Vagina (tissue), 2 donors: ENCODE measurements at places on chromosomes 12 and 14.

GRCh38 chr12:109881752-109882151 lies 1.4 kb upstream of the GLTP start:
- no peak for DNase-seq

DNA sequence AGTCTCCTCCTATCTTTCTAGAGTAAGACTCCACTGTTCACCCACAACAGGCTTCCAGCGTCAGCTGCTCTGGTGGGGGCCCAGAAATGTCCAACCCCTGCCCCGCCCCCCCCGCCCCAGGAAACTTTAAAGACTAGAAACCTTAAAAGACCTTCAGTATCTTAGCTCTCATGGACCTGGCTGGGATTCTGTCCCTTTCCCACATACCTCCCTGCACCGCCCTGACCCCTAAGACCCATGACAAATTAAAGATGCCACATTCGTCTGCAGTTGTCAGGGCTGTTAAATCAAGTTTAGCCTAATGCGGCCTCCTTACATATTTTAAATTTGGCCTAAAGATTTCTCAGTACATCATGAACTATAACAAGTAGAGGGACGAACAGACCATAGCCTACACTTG lies 10.0 kb upstream of the SERPINA10 start:
- DNase-seq: peak; percentile 32

GRCh38 chr12:101256266-101256665 lies 23.6 kb upstream of the UTP20 start:
- DNase-seq: no peak

GRCh38 chr12:69417741-69418167 lies 52.4 kb upstream of the FRS2 start:
- DNase-seq: no peak

DNA sequence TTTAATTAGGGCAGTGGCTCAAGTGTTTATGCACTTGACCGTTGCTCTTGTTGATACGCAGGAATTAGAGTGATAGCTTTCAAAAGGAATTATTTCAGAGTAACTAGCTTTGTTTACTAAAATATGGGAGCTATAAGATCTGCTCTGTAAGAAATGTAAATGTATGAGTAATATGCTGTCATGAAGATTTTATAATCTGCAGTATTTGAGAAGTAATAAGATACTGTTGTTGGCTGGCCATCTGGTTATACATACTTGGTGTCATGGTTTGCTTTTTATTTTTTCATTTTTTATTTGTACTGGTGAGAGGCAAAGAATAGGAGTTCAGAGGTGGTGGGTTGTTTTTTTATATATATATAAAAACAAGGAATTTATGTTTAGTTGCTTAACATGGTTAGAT lies 58.5 kb downstream of the PLXNC1 start:
- DNase-seq: no peak

DNA sequence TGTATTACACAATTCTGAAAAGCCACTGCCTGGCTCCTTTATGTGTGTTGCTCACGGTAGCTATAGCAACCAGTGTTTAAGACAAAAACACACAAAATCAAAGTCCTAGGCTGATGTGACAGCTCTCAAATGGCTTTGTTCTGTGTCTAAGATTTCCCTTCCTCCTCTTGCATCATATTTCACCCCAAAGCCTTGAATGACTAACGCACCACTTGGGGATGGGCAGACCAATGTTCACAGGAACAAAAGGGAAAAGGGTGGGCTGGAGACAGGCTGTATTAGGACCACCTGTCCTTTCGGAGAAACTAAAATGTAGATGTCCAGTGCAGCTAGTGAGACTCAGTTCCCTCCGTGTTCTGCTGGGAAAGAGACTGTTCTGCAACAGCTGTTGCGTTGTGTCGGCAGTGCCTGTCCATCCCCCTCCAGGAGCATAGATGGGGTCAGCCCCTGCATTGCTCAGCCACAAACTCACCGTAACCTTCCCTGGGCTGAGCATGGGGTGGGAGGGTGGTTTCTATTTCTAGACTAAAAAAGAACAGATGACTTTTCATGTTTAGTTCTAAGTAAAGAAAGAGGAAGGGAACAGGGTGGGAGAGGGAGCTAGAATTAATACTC lies 26.8 kb upstream of the DAAM1 start:
- DNase-seq: no peak

DNA sequence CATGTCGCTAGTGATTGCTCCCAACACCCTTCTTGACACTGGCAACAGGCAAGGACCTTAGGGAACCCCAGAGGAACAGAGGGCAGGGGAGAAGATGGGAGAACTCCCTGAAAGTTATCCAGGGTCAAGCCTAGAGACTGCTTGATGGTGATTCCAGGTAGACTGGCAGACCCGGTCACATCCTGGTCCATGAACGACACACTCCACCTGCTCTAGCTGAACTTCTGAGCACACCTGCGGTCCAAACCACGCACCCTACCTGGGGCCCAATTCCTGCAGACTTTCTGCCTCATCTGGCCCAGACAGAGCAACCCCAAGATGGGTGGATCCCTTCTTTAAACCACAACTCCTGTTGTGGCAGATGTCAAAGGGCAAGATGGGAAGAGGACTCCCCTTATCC lies 34.2 kb downstream of the NCKAP5L start:
- no peak for DNase-seq

DNA sequence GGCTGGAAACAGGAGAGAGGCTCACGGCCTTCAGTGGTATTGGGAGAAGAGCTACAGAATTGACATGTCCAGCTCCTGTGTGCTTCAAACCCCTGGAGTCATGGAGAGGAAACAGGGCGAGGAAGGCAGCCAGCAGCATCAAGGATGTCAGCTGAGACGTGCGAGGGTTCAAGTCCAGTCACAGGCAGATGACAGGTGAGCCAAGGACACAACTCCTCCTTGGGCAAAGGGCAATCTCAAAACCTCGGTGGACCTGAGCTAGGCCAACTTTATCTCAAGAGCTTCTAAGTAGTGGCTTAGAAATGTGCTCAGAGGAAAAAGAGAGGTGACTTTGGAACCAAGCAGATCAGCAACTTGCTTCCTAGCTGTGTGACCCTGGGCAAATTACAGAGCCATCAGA lies 81.6 kb downstream of the TTC9 start:
- no peak for DNase-seq

GRCh38 chr14:81430235-81430634 lies 30.1 kb upstream of the STON2 start:
- no peak for DNase-seq

GRCh38 chr12:9706086-9706685 lies 26.7 kb downstream of the CLECL1 start:
- no peak for DNase-seq

DNA sequence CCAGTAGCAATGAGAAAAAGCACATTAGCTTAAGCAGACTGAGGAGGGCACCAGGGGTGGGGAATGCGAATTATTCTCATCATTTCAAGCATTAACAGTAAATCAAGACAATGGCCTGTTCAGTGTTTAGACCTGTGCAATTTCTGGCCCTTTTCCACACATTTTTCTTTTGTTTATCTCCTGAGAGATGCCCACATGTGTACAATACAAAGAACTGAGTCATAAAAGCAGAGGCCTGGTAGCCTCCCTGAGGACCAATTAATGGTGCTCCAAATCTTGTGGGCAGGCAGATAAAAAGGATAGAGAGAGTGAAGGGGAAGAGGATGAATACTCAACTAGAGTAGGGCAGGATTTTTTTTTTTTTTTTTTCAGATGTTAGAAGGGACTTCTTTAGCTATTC lies 480.8 kb downstream of the RERGL start:
- no peak for DNase-seq

GRCh38 chr12:132245521-132246101 lies 83.8 kb downstream of the GALNT9 start:
- no peak for DNase-seq

GRCh38 chr12:27780612-27781408 lies 774 bp upstream of the MANSC4 start:
- DNase-seq: peak; percentile 87

- no peak for DNase-seq
Observed at GRCh38 chr14:59688224-59689170, 111.9 kb upstream of the CCDC175 start.

DNA sequence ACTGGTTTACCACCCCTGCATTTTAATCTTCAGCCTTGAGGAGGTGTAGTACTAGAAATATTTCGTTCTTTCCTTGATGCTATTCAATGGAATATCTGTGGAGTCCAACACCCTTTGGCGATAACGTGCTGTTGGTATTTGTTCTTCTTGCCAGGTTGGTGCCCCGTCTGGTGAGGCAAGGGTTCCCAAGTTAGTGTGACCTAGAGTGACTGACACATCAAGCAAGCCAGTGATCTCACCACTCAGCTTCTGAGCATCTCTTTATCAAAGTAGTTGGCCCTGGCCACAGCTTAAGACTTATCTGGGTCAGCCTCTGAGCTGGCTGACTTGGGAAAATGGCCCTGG lies 60.2 kb downstream of the PLXNC1 start:
- DNase-seq: no peak

GRCh38 chr12:96130396-96131059 lies 63.6 kb upstream of the ELK3 start:
- DNase-seq: no peak

DNA sequence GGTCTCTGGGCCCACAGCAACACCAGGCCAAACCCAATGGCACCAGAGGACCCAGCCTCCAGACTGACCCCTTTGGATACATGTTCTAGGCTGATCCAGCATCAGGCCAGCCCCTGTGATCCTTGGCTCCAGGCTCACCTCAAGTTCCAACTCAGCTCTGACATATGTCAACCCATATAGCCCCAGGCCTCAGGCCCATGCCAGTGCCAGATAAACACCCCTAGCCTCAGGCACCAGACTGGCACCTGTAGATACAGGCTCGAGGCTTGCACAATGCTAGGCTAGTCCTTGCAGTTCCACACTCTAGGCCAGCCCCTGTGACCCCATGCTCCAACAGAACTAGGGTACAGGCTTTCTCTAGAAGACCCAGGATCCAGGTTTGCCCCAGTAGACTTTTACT lies 287.5 kb downstream of the KCNC2 start:
- DNase-seq: no peak

GRCh38 chr14:34678306-34678705 lies 36.1 kb downstream of the CFL2 start:
- no peak for DNase-seq

DNA sequence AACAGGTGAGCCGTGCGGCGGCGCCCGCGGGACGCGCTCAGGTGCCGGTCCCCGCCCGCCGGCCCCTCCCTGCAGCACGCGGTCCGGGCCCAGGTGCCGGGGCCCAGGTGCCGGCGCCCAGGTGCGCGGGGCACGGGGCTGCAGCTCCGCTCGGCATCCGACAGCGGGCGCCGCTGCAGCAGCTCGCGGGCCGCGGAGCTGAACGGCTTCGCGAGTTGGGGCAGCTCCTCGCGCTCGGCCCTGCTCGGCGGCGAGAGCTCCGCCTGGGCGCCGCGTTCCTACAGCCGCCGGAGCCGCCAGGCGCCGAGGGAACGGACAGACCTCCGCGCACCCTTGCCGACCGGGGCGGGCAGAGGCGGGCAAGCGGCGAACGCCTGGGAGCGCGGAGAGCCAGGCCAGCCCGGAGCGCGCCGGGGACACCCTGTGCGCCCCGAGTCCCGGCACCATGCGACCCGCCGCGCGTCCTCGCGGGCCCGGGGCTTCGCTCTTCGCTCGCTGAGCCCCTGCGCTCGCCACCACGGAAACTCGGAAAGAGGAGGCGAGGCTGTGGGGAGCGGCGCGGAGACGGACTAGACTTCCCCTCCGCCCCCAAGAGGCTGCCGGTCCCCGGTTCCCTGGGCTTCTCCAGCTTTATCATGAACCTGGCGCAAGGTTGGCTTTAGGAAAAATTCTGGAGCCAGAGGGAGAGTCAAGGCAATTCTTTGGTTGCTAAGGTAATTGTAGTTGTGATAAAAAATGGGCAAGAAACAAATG lies at the start of gene RGS6:
RGS6 (plus strand) TSS at position 201 of the 753 bp plus-strand sequence.
- DNase-seq: no peak

- DNase-seq: no peak
Observed at GRCh38 chr12:94171595-94171930, 23.2 kb downstream of the PLXNC1 start.

- no peak for DNase-seq
Observed at GRCh38 chr12:87266305-87266704, 762.9 kb downstream of the C12orf50 start.

GRCh38 chr14:102796661-102797190 lies 19.5 kb downstream of the TRAF3 start:
- peak; percentile 37 for DNase-seq

DNA sequence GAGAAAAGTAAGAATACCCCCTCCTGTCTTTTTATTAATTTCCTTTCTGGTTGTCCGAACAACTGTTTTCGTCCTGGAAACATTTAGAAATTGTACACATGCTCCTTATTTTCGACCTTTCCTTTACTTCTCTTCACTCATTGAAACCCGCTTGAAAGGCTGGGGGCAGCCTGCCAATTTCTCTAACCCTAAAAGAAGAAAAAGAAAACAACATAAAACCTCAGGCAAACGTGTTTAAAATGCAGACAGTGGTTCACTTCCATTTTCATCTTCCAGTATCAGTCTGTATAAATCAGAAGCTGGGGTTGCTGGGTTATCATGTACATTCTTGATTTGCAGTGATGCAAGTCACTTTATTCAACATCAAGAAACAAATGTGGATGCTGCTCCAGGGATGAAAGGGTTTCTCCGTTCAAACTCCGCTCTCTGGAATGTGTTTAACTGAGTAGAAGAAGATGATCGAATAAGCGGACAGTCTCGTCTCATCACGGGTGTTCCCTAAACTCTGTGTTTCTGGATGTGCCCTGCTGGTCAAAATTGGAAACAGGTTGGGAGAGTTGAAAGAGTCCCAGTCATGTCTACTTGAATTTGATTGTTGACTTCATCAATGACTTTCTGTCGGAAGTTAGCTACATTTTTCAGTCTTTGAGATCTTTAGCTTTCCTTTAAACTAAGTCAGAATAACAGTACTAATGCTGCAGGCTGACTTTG lies 1042.2 kb downstream of the BCL11B start:
- no peak for DNase-seq

- DNase-seq: no peak
Observed at GRCh38 chr12:132180648-132181546, 36.6 kb downstream of the NOC4L start.

DNA sequence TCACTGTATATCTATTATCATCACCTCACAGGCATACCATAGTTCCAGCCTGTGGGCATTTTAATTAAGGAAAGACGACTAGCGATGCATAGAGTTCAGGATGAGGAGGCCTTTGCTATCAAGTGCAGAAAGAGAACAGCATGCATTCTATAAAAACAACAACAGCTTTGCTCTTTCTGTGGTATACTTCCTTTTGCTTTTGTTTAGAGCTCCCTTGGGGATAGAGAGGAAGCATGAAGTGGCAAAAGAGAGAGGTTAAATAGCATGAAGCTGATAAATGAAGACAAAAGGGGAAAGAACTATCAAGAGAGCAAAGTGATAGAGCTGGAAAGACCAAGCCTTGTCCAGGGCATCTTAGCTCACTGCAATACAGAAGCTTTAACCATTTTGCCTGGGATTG lies 23.5 kb downstream of the IFNG-AS1 start:
- DNase-seq: no peak
